GM04503 (cell line): ENCODE measurements at places on chromosomes 13 and 19.

DNA sequence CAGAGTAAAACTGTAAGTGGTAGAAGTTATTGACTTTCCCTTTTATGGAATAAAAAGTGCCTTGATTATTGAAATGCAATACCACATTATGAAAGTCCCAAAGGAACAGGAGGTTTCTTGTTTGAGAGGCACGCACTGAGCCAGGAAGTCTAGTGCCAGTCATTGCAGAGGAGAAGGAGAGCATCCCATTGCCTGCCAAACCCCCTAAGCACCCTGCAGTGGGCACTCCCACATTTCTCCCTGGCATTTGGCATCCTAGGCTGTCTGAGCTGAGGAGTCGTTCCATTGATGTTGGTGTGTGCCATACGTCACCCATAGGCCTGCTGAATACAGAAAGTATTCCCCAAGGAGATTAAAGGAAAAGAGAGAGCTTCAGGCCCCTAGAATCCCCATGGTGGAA, 85.7 kb upstream of the MBNL2 start:
- no peak for DNase-seq

- DNase-seq: no peak
These were observed 30.7 kb downstream of the INSR start for GRCh38 chr19:7263521-7263920.

DNA sequence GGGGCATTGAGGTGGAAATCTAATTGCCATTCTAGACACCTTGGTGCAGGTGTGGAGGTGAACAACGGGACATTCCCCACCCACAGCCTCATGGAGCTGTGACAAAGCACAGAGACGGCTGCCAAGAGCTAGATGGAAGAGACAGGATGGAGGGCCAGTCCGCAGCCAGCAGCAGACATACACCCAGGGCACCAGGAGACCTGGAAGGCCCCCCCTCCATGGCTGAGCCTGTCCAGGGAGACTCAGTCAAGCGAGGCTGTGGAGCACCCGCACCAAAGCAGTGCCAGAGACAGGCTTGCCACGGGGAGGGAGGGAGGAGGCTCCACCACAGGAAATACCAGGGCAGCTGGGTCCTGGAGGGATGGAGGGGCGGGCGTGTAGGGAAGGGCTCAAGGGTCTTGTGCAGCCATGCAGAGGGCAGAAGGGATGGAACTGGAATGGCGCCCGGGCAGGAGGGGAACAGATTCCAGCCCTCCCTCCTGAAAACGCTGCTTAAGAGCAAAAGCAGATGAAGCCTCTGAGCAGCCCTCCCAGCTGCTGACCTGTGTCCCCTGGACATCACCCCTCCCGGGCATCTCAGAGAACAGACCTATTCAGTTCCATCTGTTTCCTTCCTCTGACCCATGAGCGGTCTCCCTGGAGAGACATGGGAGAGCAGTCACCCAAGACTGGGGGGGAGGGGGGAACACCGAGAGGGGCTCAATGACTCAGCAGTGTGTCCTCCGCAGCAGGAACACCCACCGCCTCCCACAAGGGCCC, 14.4 kb downstream of the EPS15L1 start:
- no peak for DNase-seq

GRCh38 chr13:111372651-111373425, 52.4 kb downstream of the TEX29 start:
- DNase-seq: no peak

DNA sequence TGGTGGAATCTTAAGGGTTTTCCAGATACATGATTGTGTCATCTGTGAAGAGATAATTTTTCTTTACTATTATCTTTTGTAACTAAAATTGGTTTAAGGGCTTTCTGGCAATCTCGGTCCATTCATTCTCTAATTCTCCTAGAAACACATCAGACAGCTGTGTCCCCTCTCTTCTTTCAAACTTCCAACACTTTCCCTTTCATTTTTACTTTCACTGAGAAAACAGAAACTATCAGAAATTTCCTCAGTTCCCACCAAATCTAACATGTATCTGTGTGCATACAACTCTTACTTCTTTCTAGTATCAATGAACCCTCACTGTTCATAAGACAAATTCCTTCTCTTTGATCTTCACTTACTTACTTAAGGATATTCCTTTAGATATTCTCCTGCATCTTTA, 40.2 kb downstream of the KCNRG start:
- DNase-seq: no peak

GRCh38 chr13:28485097-28485496, 9.8 kb downstream of the FLT1 start:
- no peak for DNase-seq
